Suppressor macrophage treated with lipopolysaccharide for 4 hours (primary cell): ENCODE measurements at places on chromosomes 2 and 18.

DNA sequence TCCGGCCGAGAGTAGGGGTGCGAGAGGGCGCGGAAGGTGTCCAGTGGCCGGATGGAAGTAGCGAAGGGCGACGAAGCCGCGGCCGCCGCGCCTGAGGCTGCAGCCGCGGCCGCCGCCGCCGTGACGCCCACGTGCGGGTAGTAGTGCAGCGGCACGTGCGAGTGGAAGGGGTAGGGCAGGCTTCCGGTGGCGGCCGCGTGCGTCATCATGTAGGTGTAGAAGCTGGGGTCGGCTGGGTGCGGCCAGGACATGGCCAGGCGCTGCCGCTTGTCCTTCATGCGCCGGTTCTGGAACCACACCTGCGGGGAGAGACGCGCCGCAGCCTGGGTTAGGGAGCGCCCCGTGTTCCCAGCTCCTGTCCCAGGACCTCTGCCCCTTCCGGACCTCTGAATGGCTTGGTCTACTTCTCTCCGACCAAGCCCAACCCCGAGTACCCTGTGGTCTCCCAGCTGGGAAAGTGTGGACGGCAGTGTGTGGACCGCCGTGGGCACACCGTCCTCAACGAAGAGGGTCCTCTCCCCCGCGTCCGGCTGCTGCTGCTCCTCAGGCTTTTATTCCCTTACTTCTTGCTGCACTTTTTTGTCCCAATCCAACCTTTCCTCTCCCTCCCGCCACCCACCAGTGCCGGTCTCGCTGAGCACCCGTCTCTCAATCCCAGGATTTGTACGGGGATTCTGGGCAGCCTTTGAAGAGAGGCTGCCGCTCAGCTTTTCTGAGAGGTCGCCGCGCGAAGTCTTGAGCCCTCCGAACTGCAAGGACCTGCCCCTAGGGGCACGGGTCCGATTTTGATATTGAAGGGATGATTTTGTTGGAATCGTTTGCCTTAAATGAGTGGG, 3.0 kb downstream of the EVX2 start:
- no peak for DNase-seq

GRCh38 chr2:209614690-209615369, 156.8 kb upstream of the UNC80 start:
- no peak for DNase-seq

DNA sequence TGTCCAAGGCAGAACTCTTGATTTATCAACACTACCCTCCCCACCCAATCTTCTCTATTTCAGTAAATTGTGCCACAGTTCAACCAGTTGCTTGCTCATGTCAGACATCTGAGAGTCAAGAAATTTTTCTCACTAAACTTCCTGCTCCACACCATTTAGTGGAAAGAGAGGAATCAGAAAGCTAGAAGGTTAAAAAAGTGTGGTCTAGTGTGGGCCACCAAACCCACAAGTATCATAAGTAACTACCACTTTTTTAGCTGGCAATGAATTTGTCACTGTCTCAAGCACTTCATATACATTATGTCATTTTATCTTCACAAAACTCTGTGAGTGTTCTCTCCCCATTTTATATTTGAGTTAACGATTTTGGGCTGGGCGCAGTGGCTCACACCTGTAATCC, 16.6 kb upstream of the MSTN start:
- no peak for DNase-seq

DNA sequence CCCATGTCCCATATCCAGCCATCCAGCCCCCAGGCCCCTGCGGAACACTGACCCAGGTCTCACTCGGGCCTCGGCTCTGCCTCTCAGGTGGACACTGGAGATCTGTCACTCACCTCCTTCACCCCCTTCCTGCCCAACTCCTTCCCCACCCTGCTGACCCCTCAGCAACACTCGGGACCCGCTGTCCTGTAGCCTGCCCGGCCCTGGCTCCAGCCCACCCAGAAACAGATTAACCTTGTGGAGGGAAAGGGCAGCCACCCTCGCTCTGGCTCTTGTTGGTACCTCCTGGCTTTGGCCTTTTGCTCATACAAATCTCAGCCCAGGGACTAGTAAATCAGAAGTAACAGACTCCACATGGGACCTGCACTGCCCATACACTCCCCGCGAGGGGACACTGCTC, 29.8 kb upstream of the PRLH start:
- no peak for DNase-seq

DNA sequence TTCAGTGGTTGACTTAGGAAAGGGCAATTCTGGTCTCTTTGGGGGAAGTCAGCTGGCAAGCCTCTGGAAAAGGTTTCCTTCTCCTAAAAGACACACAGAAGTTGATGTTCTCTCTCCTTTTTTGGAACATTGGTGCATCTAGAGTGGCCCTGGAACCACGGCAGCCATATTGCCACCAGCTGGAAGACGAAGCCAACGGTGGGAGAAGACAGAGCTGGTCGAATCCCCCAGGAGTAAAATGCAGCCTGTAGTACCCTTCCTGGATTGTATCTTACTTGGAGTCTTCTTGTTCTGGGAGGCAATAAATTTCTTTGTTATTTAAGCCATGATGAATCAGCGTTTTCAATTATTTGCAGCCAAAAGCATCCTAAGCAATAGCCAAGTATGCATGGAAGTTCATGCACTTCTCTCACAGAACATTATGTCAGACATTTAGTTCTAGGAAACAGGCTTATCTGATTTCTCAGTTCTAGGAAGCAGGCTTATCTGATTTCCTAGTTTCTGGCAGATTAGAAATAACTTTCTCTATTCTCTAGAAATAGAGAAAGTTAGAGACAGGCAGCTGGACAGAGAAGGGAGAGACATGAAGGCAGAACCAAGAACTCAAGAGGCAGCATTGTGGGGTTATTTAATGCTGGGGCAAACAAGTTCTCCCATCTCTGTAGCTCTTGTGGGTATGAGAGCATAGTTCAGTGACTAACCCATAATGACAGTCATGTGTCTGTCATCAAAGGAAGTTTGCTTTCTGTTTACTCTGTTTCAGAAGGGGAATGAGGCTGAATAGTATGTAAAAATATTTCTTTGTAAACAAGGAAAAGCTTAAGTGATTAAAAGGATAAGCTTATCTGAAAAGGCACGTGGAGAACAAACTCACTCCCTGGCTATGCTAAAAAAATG, 40.5 kb upstream of the NABP1 start:
- DNase-seq, result peak; percentile 91
